Bronchial epithelial cell (primary cell): ENCODE measurements at places on chromosomes 3 and 15. TPM values are rescaled to one million over a fixed set of nuclear protein-coding genes. Genes with fewer than 3 reads are reported as not detected.

IL5RA gene
- not detected in 2 replicates for total RNA-seq

DNA sequence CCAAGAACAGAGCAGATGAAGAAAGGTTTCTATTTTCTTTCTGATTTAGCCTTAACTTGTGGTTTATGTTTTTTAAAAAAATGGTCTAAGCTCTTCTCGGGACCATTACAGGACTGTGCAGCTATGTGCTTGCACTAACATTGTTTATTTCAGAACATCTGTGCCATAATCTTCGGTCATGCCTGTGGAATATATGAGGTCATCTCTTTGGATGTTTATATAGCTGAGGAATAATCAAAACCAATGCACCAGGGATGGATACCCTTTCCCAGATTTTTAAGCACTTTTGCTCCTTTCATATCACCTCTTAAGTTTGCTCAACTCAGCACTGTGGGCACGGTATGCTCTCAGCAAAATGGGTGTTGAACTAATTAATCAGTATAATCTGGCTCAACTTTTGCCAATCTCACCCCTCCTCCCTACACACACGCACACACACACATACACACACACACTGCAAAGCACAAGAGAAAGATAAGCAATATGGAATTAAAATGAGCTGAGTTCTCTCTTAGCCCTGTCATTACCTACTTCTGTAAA, 268.5 kb upstream of the TMC3 start:
- no peak for DNase-seq

- DNase-seq, result no peak
Measured at GRCh38 chr15:72156928-72157327, 38.7 kb downstream of the SENP8 start.

ARMC8 gene
- total RNA-seq, result 29.5 and 33.0 TPM in 2 replicates
